CD4-positive, alpha-beta T cell treated with Interleukin-10 for 1 hour (primary cell): ENCODE measurements at places on chromosomes 1 and 21.

DNA sequence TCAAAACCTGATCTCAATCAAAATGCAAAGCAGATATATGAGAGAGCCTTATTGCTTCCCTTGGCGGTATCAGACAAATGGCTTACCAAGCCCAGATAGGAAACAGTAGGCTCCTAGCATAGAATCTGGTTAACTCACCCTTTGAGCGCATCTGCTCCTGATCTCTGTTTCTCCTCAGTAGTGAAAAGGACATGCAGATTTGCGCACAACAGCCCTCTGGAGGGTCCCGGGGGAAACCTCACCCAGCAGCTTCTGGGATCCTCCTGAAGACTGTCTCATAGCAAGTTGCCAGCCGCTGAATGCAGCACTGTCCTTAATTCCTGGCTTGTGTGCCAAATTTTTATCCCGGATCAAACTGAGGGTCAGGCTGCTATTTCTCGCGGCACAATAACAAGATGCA is 192.2 kb downstream of the FASLG start:
- DNase-seq, result no peak

- DNase-seq, result no peak
These were observed 53.5 kb downstream of the FNBP1L start for GRCh38 chr1:93501399-93501798.

DNA sequence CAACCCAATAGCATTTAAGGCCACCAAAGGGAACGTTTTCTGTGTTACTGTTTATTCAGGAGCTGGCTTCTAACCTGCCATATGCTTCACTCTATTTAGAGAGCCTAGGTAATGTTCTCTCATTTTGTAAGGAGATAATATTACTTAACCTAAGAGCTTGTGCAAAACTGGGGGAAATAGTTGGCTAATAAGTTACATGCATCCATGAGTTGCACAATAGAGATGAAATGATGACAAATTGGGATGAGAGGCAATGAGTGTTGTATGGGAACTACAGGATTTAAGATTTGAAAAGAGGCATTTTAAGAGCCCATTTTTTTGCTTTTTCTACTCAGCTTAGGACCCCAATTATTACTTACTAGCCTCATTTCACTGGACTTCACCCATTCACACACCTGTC is 151.0 kb downstream of the ST6GALNAC3 start:
- DNase-seq, result no peak

- DNase-seq, result no peak
These were observed 311.7 kb upstream of the LRRC7 start for GRCh38 chr1:69256036-69256435.

- no peak for DNase-seq
These were observed 21.9 kb upstream of the NEK2 start for GRCh38 chr1:211697356-211697755.

DNA sequence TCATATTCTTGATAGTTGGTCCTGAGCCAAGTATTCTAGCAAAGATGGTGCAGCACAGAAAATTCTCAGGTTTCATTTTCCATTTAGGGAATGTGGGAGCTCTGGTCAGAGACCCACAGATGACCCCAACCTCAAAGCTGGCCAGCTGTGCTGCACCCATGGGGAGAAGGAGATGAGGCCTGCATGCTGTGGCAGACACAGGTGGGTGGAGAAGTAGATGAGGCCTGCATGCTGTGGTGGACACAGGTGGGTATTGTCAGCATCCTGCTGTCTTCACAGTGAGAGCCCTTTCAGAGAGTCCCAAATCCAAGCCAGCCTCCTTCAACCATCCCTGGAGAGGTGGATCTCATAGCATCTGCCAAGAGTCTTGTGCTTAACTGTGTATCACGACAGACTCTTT is 77.7 kb downstream of the DSCAM start:
- DNase-seq, result no peak

DNA sequence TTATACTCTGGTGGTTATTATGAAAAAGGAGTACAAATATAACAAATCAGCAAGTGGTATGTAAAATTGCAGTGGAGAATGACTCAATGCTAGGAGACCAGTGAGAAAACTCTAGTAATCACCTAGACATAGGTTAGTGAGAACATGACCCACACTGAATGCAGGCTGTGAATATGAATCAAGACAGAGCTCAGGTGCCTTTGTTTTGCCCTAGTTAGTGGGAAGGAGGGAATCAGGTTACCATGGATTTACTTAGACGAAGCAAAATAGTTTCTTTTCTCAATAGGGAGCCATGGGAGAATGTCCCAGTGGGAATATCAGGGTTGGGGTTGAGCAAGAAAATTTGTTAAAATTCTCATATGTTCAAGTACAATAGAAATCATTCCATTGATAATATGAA is 10.6 kb upstream of the GCLM start:
- no peak for DNase-seq

DNA sequence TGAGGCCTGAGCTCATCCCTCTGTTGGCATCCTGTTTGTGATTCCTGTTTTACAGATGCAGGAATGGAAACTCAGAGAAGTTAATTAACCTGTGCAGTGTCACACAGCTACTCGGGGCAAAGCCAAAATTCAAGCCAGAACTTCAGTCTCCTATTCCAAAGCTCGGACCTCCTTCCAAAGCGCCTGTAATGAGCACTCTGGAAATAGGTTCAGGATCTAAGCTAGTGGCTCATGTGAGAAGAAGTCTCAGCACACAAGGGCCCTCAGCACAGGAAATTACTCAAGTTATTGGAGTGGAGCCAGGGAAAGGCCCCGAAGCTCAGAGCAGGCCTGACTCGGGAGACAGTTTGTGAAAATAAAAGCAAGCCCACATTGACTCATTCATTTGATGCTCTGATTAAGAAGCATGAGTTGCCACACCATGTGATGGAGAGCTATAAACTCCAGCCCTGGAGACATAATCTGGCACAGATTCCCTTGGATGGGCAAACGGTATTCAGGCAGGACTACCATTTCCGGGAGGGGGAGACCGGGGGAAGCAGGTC is 50.6 kb upstream of the LYST start:
- peak; percentile 69 for DNase-seq

- no peak for DNase-seq
These were observed 26.7 kb downstream of the COLGALT2 start for GRCh38 chr1:184010788-184011187.

DNA sequence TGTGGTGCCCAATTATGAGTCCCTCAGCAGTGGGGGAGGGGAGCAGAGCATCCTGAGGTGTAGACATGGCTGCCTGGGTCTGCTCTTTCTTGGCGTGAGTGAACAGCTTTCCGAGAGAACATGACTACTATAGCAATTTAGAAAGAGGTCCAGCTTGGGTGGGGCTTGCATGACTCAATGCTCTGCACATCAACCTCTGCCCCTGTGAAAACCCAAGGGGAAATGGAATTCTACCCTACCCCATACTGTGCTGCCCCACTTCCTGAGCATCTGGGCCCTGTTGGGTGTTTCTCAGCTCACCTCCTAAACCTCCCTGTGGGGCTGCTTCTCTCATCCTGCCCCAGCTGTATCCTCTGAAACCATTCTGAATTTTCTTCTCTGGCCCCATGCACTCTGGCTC is 8.2 kb upstream of the AZIN2 start:
- DNase-seq, result no peak

- no peak for DNase-seq
These were observed 50.3 kb downstream of the S100B start for GRCh38 chr21:46554431-46555224.

DNA sequence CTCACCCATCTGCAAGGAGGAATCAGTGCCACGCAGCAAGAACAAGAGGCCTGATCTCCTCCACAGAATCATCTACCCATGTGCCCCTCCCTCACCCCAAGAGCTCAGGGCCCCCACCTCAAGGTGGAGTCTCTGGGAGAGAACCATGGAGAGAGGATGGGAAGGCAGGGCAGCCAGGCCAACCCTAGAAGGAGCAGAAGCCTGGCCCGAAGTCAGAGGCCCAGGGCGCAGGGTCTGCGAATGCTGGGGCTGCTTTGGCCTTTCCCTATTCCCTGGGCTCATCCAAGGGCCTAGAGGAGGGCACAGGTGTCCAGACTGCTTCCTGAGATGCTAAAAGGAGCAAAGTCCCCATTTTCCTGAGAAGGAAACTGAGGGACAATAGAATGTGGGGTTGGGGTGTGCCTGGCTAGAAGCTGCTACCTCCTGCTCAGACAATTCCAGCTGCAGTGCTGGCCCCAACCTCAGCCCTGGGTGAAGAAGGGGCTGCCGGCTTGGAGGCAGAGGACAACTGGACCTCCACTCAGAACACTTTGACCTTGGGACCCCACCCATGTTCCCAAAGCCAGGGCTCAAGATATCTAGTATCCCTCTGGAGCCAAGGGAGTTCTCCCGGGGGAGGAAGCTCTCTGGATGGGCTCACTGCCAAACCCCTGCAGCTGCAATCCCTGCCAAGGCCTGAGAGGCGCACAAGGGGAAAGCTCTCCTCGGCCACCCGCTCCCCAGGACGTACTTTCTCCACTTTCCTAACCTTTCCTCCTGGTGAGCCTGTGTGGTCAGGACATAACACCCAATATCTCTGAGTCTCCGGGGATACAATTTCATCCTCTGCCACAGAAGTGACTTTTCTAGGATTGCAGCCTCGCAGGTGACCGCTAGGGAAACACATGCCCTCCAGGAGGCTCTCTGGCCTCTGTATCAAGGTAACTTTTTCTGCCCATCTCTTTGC is 16.6 kb upstream of the LEMD1 start:
- DNase-seq, result no peak

GRCh38 chr1:110948038-110948810 is 15.5 kb downstream of the LRIF1 start:
- no peak for DNase-seq

DNA sequence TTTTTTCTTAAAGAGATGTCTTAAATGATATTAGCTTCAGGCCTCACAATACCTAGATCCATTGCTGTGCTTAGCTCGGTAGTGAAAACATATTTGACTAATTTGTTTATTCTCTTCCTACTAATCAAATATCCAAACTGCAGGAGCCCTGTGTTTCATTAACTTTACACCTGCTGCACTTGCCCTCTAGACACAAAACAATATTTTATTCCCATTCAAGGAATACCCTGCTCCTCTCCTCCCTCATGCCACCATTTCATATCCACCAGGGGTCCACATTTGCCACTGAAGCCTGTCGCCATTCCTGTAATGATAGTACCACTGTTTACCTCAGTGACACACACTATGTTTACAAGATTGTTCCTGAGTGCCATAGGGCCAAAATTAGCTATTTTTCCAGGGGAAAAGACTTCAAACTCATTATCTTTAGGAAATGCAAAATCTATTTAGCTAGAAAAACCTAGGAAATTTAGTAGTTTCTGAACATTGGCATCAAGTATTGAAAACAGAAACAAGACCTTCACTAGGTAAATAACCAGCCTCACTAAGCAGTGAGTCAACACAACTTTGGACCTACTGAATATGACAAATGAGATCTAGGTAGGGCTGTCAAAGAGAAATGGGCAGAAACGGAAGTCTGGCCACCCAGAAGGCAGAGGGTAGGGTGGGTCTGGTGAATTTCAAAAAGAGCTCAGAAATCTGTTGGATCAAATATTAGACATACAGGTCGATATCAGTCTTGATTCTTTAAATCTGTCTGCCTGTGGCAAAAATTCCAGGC is 134.6 kb upstream of the KCNK1 start:
- no peak for DNase-seq

GRCh38 chr1:30335997-30336390 is 387.4 kb downstream of the MATN1 start:
- DNase-seq, result no peak

GRCh38 chr21:42426876-42427480 is 23.3 kb downstream of the UBASH3A start:
- DNase-seq, result no peak

DNA sequence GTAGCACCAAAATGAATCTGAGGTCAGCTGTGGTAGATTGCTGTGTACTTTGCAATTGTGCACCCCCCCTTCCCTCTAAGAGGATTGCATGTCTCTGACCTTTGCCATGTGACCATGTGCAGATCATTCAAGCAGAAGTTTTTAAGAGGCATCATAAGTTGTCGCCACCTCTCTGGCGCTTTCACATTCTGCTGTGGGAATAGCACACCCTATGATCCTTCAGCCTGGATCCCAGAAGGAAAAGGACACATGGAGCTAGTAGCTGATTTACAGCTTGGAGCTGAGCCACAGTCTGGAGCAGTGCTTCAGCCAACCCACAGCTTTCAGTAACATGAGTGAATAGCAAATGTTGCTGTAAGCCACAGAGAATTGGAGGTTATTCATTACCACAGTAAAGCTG is 158.5 kb downstream of the TSEN15 start:
- no peak for DNase-seq

- no peak for DNase-seq
These were observed 70.7 kb downstream of the DEGS1 start for GRCh38 chr1:224253721-224254120.

- DNase-seq, result no peak
These were observed 7.4 kb downstream of the WNT2B start for GRCh38 chr1:112516141-112516540.

DNA sequence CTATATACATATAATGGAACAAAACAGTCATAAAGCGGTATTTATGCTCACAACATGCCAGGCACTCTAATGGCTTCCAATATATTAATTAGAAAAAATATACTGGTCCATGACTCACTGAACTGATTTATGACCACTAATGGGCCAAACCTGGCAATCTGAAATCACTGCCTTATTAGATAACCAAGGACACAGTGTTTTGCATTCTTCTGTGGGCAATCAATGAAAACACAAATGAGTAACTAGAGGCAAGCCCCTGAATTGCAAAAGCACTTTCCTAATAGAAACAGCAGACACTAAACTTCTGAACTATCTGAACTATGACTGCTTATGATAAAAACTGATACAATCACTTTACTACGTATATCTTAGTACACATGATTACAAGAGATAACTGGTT is 3.5 kb downstream of the GCLM start:
- DNase-seq, result no peak

DNA sequence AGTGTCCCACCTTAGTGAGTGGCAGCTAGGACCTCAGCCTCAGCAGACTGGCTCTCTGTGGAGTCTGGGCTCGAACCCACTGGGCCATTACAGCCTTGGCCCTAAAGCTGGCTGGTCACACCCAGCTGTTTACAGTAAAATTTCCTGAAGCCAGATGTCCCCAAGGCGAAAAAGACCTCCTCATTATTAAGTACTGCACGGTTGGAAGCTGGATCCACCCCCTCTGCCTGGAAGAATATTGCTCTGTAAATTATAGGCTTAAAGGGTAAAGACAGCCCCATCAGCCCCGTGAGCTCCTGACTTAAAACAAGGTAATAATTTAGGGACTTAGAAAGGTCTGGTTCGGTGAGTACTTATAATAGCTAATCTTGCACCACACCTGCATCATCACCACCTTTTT is 30.3 kb upstream of the TMEM51 start:
- no peak for DNase-seq

DNA sequence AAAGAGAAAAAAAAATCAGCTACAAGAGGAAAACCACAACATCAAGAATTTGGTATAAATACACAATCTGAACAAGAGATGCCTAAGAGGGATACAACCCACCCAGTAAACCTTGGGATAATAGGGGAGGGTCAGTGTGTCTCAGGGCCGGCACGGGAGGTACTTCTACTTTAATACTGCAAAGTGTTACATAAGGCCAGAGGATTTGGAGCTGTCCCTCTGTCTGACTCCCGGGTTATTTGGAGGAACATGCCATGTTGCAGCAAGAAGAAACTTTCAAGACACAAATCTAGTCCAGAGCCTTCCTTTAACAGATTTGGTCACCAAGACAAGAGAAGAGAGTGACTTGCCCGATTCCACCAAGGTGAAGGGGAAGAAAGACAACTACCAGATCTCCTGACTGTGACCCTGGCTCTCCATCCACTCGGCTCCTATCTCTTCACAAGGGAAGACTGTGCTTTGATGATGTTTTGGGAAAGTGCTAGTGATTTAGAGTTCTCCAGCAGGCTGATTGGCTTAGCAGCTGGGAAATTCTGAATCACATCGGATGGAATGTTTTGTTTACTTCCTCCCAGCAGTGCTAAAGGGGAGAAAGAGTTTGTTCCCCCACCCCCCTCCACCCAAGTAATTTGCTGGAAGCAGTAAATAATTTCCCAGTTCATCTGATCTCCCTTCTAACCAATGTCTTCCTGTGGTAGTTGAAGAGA is 29.3 kb downstream of the SGIP1 start:
- DNase-seq, result no peak
